ENCODE measurements at places on chromosomes 12 and 14. TPM values are rescaled to one million over a fixed set of nuclear protein-coding genes. Genes with fewer than 3 reads are reported as not detected.

DNA sequence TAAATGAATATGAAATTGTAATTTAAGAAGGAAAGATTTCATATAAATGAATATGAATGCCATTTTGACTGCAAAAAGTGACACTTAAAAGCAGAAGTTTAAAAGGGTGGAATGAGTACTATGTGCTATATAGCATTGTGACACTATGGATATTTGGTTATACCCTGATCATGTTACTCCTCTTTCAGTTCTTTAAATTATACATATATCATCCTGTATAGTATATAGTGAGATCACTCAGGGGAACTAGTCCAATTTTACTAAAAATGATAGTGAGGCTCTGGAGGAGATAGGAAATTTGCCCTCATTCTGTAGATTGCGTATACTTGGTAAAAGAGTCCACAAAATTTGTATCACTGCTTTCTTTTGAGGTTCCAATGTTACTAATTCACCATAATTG, 155.7 kb upstream of the BTG1 start:
- H3K27me3 ChIP-seq, result no peaks in the 10 kb centered on the region
- H3K27ac ChIP-seq, result no peak overlapping the region
- H3K36me3 ChIP-seq, result peaks cover 3% of the 10 kb centered on the region
- no peak overlapping the region for H3K4me3 ChIP-seq
- peaks cover 24% of the 10 kb centered on the region for H3K4me1 ChIP-seq

- H3K4me3 ChIP-seq, result no peak overlapping the region
- H3K36me3 ChIP-seq, result no peaks in the 10 kb centered on the region
Measured at GRCh38 chr12:70002912-70003255, 177.9 kb downstream of the MYRFL start.

SLC8A3 gene
- total RNA-seq, result 0.54 TPM

DNA sequence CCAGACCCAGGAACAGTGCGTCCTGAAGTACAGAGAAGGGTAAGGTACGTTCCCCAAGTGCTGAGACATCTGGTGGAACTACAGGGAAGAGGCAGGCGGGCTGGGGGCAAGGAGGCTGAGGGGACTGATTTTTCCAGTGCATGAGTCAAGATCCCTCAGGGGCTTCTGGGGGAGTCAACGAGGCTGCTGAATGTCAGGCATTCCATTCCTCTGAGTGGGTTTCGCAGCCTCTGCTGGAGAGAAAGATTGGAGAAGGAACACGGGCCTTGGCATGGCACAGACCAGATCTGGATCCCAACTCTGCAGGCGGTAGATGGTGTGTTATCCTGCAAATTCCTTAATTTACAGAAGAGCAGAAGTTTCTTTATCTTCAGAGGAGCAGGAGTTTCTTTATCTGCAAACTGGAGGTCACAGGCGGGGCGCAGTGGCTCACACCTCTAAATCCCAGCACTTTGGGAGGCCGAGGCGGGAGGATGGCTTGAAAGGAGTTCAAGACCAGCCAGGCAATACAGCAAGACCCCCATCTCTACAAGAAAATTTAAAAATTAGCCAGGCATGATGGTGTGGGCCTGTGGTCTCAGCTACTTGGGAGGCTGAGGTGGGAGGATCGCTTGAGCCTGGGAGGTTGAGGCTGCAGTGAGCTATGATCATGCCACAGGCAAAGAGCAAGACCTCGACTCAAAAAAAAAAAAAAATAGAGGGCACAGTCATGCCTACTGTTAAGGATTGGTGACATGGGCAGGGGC, 132.6 kb upstream of the MAP1LC3B2 start:
- H3K4me3 ChIP-seq, result no peak overlapping the region
- no peaks in the 10 kb centered on the region for H3K27me3 ChIP-seq
- no peak overlapping the region for H3K27ac ChIP-seq
- DNase-seq, result no peak
- no peaks in the 10 kb centered on the region for H3K36me3 ChIP-seq

MPHOSPH9 gene
- total RNA-seq, result 96.9 TPM

- peak overlapping the region; percentile 28 for H3K4me3 ChIP-seq
- no peaks in the 10 kb centered on the region for H3K27me3 ChIP-seq
- H3K27ac ChIP-seq, result peak overlapping the region; percentile 81
- peaks cover 39% of the 10 kb centered on the region for H3K36me3 ChIP-seq
- H3K4me1 ChIP-seq, result peaks cover 32% of the 10 kb centered on the region
- DNase-seq, result peak; percentile 6
Measured at GRCh38 chr12:21509768-21510167, 8.2 kb downstream of the GOLT1B start.

DNA sequence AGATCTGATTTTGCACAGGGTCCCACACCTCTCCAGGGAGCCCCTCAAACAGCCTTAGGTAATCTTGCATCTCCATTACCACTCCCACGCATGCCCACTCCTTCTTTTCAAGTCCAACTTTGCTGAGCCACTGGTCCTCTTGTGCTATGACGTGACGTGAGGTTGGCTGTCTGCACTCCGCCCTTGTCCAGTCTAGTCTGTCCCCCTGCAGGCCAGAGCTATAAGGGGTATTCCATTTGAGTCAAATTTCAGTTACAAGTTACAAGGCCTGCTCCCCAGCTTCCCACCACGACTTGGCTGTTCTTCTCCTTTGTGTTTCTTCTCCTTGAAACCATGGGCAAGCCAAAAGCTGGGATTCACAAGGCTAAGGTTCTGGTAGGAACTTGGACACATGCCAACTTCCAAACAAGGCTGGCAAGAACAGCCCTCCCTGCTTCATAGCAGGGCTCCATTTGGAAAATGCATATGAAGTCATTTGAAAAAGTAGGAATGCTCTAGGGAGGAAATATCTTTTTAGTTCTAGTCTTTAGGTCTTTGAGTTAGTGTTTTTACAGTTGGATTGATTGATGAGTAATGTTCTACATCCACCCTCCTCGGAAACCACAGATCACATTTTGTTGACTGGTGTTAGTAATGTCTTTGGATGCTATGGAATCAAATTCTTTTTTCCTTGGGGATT, 49.1 kb downstream of the KCNA1 start:
- H3K27ac ChIP-seq, result no peak overlapping the region
- no peaks in the 10 kb centered on the region for H3K4me1 ChIP-seq
- DNase-seq, result no peak
- no peaks in the 10 kb centered on the region for H3K36me3 ChIP-seq

- H3K4me1 ChIP-seq, result peaks cover 14% of the 10 kb centered on the region
- peaks cover 24% of the 10 kb centered on the region for H3K27me3 ChIP-seq
- no peak overlapping the region for H3K4me3 ChIP-seq
- H3K36me3 ChIP-seq, result no peaks in the 10 kb centered on the region
Measured at GRCh38 chr12:42473130-42473529, 116.4 kb downstream of the PRICKLE1 start.

- no peaks in the 10 kb centered on the region for H3K4me1 ChIP-seq
- no peak for DNase-seq
- H3K27ac ChIP-seq, result no peak overlapping the region
- no peaks in the 10 kb centered on the region for H3K27me3 ChIP-seq
- H3K4me3 ChIP-seq, result no peak overlapping the region
Measured at GRCh38 chr12:117702741-117703140, 266.0 kb downstream of the KSR2 start.

CCDC60 gene
- not detected for total RNA-seq

GRCh38 chr12:111285200-111285599, 83.7 kb downstream of the PHETA1 start:
- no peak overlapping the region for H3K27ac ChIP-seq
- peaks cover 4% of the 10 kb centered on the region for H3K27me3 ChIP-seq
- H3K36me3 ChIP-seq, result no peaks in the 10 kb centered on the region

TRAF3 gene
- total RNA-seq, result 39.1 TPM

DNA sequence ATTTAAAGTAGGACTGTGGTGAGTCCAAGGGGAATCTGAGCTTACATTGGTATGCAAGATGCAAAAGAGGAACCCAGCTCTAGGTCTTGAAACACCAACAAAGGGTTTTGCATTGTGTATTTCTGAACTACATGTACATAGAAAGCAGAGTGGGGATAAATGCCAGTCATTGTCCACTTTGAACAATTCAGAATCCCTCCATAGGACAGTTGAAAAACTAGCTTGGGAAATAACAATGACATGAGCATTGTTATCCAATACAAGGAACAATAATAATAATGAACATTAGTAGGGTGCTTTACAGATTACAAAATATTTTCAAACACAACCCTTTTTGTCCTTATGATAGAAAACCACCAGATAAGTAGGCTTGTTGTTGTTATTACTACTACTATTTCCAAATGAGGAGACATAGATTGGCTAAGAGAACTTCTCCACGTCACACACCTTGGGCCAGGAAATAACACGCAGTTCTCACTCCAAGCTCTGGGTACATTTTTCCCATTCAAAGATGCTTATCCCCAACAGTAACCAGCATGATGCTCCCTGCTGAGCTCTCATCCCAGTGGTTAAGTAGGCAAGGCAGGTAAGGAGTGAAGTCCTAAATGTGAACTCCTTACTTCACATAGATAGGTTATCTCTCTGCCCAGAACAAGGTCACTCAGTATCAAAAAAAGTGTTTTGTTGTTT, 51.7 kb upstream of the RASSF8 start:
- no peak overlapping the region for H3K4me3 ChIP-seq
- H3K36me3 ChIP-seq, result no peaks in the 10 kb centered on the region
- H3K4me1 ChIP-seq, result no peaks in the 10 kb centered on the region
- no peak overlapping the region for H3K27ac ChIP-seq

DNA sequence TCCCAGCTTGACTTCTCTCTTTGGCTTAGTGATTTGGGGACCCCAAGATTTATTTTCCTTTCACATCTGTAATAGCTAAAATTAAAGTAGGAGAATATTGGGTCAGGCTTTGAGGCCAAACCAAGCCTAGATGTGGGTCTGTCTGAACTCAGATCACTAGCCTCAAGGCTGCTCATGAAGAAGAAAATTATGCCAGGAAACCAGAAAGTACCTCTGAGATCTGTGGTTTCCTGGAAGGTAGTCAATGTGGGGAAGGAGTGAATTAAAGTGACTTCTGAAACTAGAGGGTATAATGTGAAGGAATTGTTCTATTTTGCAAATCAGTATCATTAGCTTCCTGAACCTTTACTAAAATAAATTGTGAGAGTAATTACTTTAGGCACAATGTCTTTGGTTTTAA, 13.4 kb upstream of the CLEC12A start:
- no peak overlapping the region for H3K27ac ChIP-seq
- H3K4me3 ChIP-seq, result no peak overlapping the region
- no peaks in the 10 kb centered on the region for H3K36me3 ChIP-seq
- H3K27me3 ChIP-seq, result no peaks in the 10 kb centered on the region
- H3K4me1 ChIP-seq, result peaks cover 27% of the 10 kb centered on the region

DCN gene
- total RNA-seq, result not detected

- H3K27ac ChIP-seq, result peak overlapping the region; percentile 87
- peaks cover 2% of the 10 kb centered on the region for H3K36me3 ChIP-seq
- no peaks in the 10 kb centered on the region for H3K27me3 ChIP-seq
Measured at GRCh38 chr14:65211341-65211987, 109.1 kb upstream of the MAX start.

DNA sequence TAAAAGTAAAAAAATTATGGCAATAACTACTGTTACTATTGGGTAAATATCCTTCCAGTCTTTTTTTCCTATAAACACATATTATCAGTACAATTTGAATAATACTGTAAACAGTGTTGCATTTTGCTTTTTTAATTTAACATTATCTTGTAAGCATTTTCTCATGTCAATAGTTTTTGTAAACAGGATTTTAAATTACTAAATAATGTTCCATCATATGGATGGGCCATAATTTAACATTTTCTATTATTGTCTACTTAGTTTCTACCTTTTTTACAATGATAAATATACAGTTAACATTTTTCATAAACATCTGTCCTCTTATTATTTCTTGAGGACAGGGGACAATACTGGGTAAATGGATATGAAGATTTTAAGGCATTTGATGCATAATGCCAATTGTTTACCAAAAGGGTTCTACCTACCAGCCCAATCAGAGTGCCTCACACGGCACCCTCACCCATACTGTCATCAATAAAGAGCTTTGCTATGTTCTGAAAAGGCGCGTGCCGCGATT, 759 bp upstream of the ACVR1B start:
- H3K27me3 ChIP-seq, result peaks cover 8% of the 10 kb centered on the region
- no peaks in the 10 kb centered on the region for H3K36me3 ChIP-seq

GRCh38 chr12:538731-539539, 79.2 kb downstream of the B4GALNT3 start:
- H3K4me1 ChIP-seq, result peaks cover 19% of the 10 kb centered on the region
- H3K27ac ChIP-seq, result peak overlapping the region; percentile 49
- no peak overlapping the region for H3K4me3 ChIP-seq
- no peaks in the 10 kb centered on the region for H3K36me3 ChIP-seq

DNA sequence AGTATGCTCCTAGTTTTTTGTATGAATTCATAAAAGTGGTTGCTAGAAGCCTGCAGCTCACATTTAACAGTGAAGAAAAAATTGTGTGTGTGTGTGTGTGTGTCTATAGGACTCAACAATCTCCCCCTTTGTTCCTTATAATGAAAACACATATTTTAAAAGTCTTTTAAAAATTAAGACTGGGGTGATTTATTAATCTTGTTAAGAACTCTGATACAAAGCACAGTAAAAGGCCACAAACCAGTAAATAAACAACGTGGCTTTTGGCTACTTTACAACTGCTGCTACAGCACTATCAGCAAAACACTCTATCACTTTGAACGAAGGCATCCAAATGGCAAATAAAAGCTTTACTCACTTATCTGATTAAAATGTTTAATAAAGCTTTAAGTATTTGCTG, 594 bp upstream of the VCPKMT start:
- peaks cover 31% of the 10 kb centered on the region for H3K4me1 ChIP-seq
- peaks cover 34% of the 10 kb centered on the region for H3K36me3 ChIP-seq
- peak overlapping the region; percentile 94 for H3K4me3 ChIP-seq

SMCO2 gene
- not detected for total RNA-seq

TAMALIN gene
- total RNA-seq, result 26.4 TPM

RAD52 gene
- total RNA-seq, result 14.9 TPM

DNA sequence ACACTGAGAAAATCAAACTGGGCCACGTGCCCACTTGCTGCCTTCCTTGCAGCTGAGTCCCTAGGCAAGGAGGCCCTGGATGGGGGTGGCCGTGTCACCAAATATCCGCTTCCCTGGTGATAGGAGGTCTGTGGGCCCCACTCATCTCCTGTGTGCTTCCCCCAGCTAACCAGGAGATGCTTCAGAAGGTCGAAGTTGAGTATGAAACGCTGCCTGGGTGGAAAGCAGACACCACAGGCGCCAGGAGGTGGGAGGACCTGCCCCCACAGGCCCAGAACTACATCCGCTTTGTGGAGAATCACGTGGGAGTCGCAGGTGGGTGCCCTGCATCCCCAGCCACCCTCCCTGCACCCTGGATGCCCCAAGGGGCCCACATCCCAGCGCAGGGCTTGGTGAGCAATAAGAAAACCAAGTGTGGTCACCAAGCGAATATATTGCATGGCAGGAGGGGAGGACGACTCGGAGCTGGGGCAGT, 6.8 kb upstream of the SIVA1 start:
- peak overlapping the region; percentile 76 for H3K27ac ChIP-seq
- no peaks in the 10 kb centered on the region for H3K27me3 ChIP-seq
- DNase-seq, result peak; percentile 77
- H3K36me3 ChIP-seq, result no peaks in the 10 kb centered on the region
- peaks cover 20% of the 10 kb centered on the region for H3K4me1 ChIP-seq
- no peak overlapping the region for H3K4me3 ChIP-seq

GRCh38 chr12:50112456-50113218, 601 bp downstream of the COX14 start:
- H3K36me3 ChIP-seq, result peaks cover 12% of the 10 kb centered on the region
- DNase-seq, result no peak

MSI1 gene
- total RNA-seq, result 0.78 TPM
